ENCODE measurements at places on chromosomes 4 and X.

GRCh38 chr4:77590482-77590881 lies 15.1 kb upstream of the CXCL13 start:
- DNase-seq = no peak

- no peak for DNase-seq
These were observed 63.6 kb upstream of the MAP3K15 start for GRCh38 chrX:19578956-19579355.

- DNase-seq = peak; percentile 78
These were observed 39.5 kb downstream of the HOPX start for GRCh38 chr4:56641494-56642051.

- DNase-seq = no peak
These were observed 352.3 kb downstream of the GRXCR1 start for GRCh38 chr4:43244688-43245382.

- peak; percentile 15 for DNase-seq
These were observed 243.3 kb downstream of the SLC7A11 start for GRCh38 chr4:137998666-137999429.

- DNase-seq = no peak
These were observed 360.5 kb upstream of the SLC7A11 start for GRCh38 chr4:138602664-138603063.

- DNase-seq = no peak
These were observed 102.9 kb downstream of the KCNIP4 start for GRCh38 chr4:21845663-21846062.
